ENCODE measurements at places on chromosomes 4 and X.

GRCh38 chrX:28498658-28499057 lies 88.6 kb upstream of the IL1RAPL1 start:
- no peak for DNase-seq

DNA sequence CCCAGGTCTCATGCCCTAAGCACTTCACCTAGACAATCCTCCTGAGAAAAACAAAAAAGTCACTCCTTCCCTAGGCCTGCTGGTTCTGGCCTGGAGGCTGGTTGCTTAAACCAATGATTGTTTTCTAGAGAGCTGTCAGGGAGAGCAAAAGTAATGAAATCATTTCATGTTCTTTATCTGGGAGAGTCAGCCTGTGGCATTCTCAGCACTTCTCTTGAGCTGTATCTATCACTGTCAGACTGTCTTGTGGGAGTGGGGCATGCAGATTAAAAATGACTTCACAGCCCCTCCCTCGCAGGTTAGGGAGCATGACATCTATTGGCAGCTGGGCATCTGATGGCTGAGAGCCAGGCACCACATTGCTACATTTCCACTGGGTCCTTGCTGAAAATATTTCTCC lies 20.4 kb upstream of the TMEM154 start:
- DNase-seq = no peak

- peak; percentile 90 for DNase-seq
These were observed 16.4 kb downstream of the TCEANC start for GRCh38 chrX:13669246-13669737.

- DNase-seq = no peak
These were observed 44.1 kb downstream of the LARP7 start for GRCh38 chr4:112680996-112681395.

GRCh38 chrX:39972340-39972739 lies 125.4 kb downstream of the BCOR start:
- no peak for DNase-seq

GRCh38 chr4:90245837-90246236 lies 118.6 kb downstream of the CCSER1 start:
- DNase-seq = no peak

GRCh38 chrX:19840899-19841648 lies 46.3 kb downstream of the SH3KBP1 start:
- no peak for DNase-seq

DNA sequence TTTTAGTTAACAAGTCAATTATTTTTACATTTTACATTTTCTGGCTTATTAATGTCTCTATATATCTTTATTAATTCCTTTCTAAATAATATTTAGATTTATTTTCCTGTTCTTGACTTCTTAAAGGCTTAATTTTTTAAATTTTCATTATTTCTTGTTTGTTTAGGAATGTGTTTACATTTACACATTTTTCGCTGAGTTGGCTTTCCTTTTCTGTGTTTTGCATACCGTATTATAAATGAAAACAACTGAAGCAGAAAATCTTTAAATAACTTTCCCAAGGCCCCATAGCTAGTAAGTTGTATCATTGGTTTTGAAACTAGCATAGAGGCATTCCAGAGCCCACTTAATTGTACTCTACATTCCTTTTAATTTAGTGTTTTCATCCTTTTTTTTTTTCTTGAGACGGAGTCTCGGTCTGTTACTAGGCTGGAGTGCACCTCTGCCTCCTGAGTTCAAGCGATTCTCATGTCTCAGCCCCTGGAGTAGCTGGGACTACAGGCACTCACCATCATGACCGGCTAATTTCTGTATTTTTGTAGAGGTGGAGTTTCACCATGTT lies 261.6 kb downstream of the IQCM start:
- DNase-seq = no peak

DNA sequence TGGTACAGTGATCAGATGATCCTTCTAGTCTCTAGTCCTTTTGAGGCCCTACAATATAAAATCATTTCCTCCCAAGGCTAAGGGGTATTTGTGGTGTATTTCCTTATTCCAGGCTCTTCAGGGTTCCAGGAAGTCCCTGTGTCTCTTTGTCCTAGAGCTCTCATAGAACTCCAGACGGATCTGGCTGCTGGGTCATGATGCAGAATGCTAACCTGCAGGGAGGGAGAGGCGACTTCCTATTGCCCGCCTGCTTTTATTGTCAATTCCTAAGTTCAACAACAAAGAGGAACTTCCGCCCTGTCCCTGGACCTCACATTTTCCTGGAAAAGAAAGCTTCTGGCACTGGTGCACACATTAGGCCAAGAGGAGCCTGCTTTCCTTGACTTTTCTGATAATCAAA lies 45.9 kb upstream of the ZNF827 start:
- no peak for DNase-seq

GRCh38 chr4:121015421-121015820 lies 56.9 kb downstream of the NDNF start:
- no peak for DNase-seq

- no peak for DNase-seq
These were observed 424.3 kb downstream of the GRXCR1 start for GRCh38 chr4:43316813-43317212.

GRCh38 chr4:68520985-68521384 lies 55.1 kb downstream of the UGT2B17 start:
- no peak for DNase-seq

DNA sequence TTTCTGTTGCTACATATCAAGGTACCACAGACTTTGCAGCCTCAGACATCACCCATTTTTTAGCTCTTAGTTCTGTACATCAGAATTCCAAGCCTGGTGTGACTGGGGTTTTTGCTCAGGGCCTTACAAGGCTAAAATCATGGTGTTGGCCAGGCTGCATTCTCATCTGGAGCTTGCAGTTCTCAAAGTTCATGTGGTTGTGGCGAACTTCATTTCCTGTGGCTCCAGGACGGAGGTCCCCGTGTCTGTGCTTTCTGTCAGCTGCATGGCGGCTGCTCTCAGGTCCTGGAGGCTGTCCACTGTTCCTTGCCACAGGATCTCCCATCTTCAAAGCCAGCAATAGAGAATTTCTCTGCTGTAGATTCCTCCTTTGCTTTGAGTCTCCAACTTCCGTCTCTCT lies 157.4 kb downstream of the STIM2 start:
- DNase-seq = no peak

DNA sequence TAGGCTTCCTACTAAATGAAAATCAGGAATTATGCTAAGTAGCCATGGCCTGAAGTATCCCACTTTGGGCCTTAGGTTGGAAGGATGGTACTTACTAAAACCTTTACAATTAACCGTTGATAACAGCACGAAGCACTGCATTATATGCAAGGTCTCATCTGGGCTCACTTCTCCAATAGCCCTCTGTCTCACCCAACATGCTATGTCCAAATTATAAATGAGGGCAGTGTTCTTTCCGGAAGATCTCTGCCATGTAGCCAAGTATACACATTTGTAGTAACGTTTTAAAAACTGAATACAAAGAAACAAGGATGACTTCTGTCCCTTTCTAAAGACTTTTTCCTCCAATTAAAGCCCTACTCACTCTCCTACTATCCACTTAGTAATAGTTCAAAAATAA lies 51.6 kb downstream of the SCFD2 start:
- no peak for DNase-seq

GRCh38 chr4:148573296-148573695 lies 131.1 kb upstream of the NR3C2 start:
- DNase-seq = no peak

GRCh38 chr4:16783119-16783518 lies 115.3 kb downstream of the LDB2 start:
- DNase-seq = no peak

DNA sequence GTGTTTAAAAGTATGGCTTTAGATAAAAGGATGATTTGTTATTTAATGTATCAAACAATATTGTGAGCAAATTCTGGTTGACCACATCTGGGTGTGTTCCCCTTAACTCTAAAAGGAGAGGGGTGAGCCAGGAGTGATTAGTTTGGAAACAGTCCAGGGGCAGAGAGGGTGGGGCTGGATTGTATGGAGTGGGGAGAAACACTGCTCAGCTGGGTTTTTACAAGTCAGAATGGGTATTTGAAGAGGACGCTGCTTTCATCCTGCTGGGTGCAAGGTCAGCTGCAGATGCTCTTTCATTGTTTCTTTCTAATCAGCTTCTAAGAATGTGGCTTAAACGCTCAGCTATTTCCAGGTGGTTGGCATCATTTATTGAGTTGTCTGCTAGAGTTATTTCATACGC lies 82.8 kb upstream of the LIMCH1 start:
- no peak for DNase-seq

DNA sequence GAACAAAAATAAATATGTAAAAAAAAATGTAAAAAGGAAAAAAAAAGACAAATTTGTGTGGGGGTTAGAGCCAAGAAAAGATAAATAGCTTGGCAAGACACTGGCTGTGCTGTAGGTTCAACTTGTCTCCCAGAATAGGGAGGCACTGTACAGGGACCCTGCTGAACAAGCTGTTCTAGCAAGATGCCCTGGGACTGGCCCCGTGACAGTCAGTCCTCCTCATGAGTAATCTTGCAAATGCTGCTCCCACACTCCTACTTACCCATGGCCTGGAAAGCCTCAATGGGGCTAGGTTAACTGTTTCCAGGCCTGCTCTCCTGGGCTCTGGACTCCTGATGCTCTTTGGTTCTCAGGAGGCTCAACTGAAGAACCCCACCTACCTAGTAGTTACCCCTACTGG lies 106.8 kb downstream of the ATG4A start:
- DNase-seq = no peak

- DNase-seq = no peak
These were observed 49.3 kb upstream of the MAGED4B start for GRCh38 chrX:52118262-52118661.

DNA sequence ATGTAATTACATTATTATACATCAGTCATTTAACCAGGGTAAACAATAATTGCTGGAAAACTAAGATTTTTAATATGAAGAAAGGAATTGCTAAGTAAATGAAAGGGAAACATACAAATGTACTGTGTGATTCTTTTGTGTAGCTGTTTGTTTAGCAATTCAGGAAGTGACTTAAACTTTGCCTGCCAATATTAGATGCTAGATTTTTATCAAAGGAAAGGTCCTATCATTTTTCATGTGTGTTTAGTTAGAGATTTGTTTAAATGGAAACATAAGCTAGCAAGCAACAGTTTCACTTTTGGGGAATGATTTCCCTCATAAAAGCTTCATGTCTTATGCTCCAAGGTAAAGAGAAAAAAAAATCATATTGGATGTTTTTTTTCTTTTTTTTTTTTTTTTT lies 95.1 kb upstream of the LIMCH1 start:
- DNase-seq = no peak

DNA sequence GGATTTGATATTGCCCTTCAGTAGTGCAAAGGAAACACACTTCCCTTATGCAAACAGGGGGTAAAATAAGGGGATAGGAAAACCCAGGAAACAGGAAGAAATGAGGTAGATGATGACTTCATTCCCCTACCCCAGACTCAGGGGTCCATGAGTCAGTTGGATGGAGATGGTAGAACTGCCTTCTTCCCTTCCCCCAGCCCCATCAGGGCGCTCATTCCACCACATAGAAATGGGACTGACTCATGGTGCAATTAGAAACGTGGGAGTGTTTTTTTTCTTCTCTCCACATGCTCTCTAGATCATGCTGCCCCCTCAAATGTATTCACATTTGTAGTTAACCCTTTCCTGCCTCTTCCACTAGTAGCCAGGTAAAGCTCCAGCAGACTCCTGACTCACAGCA lies 23.1 kb upstream of the ARMCX2 start:
- DNase-seq = no peak

- DNase-seq = no peak
These were observed 49.4 kb upstream of the ENOX2 start for GRCh38 chrX:130952266-130953043.

GRCh38 chrX:99588936-99589335 lies 821.1 kb downstream of the PCDH19 start:
- no peak for DNase-seq

GRCh38 chr4:98661371-98662054 lies 3.1 kb upstream of the TSPAN5 start:
- DNase-seq = no peak

DNA sequence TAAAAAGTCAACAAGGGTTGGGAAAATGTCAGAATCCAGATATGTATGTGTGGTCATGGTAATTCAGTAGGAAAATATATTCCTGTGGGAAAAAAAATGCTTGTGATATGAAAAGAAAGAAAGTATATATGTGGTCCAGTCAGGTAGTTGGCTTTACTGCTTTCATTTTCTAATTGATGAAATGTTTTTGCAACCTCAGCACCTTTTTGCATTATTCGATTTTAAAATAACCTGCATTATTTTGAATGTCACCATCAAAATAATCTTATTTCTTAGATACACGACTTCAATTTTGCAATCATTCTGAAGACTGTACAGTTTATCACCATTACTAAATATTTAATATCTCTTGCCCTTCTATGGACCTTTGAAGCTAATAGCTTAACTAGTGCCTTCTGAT lies 170.8 kb upstream of the SPANXN4 start:
- no peak for DNase-seq

DNA sequence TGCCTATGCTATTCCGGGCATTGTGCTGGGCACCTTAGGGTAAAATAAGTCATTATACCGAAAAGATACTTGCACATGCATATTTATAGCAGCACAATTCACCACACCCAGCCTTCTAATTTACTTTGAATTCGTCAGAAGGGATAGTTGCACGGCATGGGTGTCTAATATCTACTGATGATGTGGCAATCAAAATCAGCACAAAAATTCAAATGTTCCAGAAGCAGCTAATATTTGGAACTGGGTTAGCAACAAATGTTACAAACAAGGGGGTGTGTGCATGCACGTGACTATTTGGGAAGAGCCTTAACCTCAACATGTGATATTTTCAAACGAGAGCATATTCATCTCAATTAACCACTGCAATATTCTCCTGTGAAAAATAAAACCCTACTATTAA lies 79.7 kb upstream of the PRSS48 start:
- no peak for DNase-seq

- no peak for DNase-seq
These were observed 1.4 kb upstream of the ZFX start for GRCh38 chrX:24148121-24148520.

GRCh38 chrX:55714161-55714560 lies 3.4 kb upstream of the RRAGB start:
- no peak for DNase-seq

GRCh38 chr4:183808097-183808456 lies 97.0 kb upstream of the STOX2 start:
- no peak for DNase-seq

- DNase-seq = no peak
These were observed 63.7 kb downstream of the VSIG4 start for GRCh38 chrX:65976161-65976560.

DNA sequence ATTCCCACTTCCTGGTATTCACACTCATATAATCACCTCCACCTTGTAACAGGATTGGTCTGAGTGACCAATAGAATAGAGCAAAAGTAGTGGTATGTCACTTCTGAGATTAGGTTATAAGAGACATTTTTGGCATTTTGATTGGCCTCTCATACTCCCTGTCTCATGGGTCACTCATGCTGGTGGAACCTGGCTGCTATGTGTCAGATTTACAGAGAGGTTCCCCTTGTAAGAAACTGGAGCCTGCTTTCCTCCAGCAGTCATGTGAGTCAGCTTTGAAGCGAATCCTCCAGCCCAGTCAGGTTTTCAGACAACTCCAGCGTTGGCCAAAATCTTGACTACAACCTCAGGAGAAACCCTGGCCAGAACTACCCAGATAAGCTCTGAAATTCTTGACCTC lies 2.6 kb upstream of the OTUD4 start:
- no peak for DNase-seq
